ENCODE measurements at places on chromosomes 12 and 14.

DNA sequence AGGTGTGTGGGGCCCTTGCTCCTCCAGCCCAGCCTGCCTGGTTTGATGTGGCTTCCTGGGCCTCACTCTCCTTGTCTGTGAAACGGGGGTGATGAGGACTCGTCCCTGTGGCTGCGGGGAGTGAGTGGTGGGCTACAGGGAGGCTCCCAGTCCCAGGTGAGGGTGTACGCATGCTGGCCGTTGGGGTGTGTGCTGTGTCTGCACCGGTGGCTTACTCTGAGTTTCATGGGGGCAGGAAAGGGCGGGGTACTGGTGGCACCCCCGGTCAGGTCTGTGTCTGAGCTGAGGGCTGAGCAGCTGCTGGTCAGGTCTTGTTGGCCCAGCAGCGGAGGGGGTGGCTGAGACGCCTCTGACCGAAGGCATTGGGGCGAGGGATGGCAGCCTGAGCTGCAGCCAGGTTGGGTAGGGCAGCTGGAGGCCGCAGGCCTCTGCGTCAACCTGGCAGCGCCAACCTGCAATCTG, 11.2 kb downstream of the ULK1 start:
- DNase-seq = no peak

GRCh38 chr12:121932176-121932536, 13.8 kb downstream of the CFAP251 start:
- DNase-seq = no peak

DNA sequence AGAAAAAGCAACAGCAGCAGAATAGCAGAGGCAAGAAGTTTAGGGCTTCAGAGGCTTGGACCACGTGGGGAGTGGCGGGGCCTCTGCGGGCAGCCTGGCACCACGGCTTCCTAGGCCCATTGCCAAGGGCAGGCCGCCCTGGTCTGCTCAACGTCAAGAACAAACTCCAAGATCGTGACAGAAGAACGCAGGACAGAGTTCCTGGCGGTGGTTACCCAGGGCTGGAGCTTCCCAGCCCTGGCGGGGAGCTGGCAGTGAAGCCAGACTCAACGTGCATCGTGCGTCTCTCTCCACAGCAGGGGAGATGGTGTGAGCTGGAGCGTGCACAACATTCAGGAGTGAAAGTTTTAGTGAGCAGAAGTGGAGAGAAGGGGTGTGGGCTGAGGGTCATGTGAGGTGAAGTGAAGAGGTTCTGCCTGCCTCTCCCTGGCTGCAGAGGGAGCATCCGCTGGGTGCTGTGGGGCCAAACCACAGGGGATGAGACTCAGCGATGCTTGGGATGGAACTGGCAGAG, 13.9 kb upstream of the CACNA2D4 start:
- peak; percentile 49 for DNase-seq

DNA sequence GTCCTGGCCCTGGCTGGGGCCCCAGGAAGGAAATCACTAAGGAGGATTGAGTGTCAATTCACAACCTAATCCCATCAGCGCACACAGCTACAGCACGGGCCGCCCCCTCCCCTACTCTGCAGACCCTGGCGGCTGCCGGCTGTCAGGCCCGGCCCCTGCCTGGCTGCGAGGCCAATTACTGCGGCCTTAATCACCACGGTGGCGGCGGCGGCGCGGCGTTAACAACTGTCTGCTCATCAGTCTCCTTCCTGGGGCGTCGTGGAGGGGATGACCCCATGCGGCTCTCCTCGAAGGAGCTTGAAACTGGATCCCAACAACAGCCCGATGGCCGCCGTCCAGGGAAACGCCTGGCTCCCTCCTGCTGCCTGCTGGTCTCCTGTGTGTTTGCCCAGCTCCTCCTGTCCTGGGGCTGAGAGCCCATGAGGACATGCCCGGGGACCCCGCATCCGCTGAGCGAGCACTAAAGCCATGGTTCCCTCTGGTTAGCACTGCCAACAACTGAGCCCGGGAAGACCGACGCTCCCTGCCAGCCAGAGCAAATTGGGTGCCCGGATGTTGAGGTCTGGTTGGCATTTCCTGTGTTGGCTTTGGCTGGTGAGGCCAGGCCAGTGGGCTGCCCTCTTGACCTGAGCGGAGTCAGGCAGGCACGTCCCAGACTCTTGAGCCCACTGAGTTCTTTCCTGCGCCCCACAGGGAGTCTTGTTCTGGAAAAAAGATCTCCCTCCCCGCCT, 21.8 kb upstream of the EIF2B2 start:
- DNase-seq = peak; percentile 25

GRCh38 chr12:108717243-108717642, 14.1 kb downstream of the CORO1C start:
- DNase-seq = no peak

DNA sequence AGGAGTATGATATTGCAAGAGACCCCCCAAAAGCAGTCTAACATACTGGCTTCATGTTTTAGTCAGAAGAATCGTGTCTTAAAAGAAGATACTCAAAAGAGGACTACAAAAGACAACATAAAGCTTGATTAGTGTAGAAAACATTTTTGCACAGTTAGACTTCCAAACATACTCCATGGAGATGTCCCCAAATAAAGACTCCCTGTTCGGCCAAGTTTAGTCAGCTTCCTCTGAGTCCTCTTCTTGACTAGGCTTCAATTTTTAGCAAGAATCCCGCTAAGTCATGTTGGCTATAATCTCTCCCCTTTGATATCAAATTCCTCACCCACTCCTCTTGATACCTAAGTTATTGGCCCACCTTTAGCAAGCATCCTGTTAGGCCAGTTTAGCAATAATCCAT, 298.0 kb downstream of the RMST start:
- DNase-seq = no peak

DNA sequence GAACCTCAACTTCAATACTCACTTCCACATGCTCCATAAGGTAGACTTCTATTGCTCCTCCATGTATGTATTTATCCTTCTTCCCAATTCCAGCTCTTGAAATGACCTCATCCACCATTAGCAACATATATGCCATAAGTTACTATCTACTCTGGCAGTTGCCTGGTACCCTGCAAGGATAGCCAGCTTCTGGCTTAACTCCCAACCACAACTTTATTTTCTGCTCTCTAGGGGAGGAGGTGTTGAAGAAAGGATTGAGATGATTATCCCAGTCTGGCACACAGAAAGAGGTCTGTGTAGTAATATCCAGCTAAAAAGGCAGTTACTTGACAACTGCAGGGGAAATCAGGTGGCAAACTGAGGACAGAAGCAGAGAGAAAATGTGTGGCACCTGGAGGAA, 71.5 kb upstream of the MDM1 start:
- no peak for DNase-seq

GRCh38 chr14:102778338-102779083, 1.3 kb downstream of the TRAF3 start:
- DNase-seq = no peak

DNA sequence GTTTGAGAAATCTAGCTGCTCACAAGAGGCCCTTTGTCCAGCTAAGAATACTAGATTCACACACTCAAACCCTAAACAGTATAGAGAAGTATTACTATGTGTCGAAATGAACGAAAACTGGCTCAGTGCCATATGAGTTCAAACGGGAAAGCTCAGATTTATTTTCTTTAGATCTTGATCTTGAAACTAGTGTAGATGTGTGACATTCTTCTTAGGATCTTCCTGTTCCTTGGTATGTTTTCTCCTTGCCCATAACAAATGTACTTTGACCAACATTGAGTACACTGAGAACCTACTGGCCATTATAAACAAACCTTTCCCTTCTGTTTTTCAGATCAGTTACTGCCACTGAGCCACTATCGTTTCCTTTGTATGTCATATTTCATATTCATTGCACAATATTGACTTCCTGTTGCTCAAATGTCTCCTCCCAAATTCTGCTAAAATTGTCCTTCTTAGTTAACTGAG, 21.3 kb downstream of the MYBPC1 start:
- no peak for DNase-seq

DNA sequence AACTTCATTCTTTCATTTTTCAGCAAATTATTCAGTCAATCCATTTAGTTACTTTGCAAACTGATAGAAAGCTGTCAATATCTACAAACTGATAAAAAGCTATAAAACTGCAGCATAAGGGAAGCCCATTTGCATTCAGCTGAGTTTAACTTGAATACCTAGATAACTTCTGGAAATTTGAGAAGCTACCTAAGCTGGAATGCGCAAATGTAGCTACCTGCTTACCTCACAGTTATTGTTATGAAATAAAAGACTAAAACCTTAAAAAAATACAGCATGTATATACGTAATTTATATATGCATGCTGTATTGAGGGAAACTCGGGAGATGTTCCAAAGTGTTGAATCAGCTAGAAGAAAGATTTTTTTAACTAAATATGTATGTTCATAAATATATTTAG, 94.4 kb downstream of the SYT1 start:
- DNase-seq = no peak

GRCh38 chr14:92644171-92644969, 104.1 kb downstream of the LGMN start:
- DNase-seq = peak; percentile 10

DNA sequence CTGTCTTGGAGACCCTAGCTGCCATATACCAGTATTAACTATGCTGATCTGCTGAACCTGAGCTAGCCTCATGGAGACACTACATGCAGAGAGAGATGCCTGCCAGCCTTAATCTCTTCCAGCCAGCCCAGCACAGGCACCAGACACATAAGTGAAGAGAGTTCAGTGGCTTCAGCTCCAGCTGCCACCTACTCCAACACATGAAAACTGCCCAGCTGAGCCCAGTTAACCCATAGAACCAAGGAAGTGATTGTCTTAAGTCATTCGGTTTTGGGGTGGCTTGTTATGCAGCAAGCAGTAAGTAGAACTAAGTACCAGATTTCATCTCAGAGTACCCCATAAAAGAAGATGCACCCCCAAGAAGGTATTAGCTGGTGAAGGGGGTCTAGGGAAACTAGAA, 7.6 kb downstream of the SERPINA11 start:
- DNase-seq = no peak

GRCh38 chr14:50667684-50667995, 466 bp downstream of the SAV1 start:
- peak; percentile 38 for DNase-seq

DNA sequence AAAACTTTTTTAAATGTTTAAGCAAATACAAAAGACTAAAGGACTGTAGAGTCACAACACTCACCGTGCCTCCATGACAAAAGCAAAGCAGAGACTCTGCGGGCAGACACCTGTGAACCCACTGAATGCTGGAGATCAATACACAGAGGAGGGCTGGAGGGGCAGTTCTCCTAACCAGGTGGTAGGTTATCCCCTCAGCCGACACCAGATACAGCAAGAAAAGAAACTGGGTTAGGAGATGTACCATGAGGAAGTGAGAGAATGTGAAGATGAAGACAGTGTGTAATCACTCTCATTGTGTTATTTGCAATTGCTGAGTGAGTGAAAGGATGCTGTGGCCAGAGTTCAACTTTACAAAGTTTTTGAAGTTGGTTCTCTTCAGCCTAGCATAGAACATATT, 480.3 kb downstream of the BCL11B start:
- DNase-seq = no peak

GRCh38 chr14:81485372-81485771, 48.3 kb downstream of the SEL1L start:
- DNase-seq = no peak

DNA sequence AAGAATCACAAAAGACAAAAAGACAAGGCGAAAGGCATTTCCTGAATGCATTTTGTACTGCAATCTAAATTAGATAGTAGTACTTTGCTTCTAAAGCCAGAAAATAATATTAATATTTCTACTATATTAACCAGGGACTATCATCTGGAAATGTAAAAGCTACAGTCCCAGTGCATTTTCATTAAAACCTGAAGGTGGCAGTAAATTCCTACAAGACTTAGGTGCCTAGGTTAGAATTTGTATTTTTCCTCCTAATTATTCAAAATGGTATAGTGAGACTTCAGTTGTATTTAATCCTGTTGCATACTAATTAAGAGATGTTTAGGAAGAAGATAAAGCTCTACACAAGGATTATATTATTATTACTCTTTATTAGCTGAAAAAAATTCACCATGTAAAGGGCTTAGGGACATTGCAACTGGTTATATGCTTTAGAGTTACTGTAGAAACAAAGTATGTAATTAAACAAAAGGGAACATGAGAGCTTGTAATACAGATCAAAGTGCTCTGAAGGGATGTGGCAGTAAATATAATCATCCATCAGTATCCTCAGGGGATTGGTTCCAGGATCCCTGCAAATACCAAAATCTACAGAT, 53.6 kb downstream of the BRMS1L start:
- DNase-seq = peak; percentile 42

DNA sequence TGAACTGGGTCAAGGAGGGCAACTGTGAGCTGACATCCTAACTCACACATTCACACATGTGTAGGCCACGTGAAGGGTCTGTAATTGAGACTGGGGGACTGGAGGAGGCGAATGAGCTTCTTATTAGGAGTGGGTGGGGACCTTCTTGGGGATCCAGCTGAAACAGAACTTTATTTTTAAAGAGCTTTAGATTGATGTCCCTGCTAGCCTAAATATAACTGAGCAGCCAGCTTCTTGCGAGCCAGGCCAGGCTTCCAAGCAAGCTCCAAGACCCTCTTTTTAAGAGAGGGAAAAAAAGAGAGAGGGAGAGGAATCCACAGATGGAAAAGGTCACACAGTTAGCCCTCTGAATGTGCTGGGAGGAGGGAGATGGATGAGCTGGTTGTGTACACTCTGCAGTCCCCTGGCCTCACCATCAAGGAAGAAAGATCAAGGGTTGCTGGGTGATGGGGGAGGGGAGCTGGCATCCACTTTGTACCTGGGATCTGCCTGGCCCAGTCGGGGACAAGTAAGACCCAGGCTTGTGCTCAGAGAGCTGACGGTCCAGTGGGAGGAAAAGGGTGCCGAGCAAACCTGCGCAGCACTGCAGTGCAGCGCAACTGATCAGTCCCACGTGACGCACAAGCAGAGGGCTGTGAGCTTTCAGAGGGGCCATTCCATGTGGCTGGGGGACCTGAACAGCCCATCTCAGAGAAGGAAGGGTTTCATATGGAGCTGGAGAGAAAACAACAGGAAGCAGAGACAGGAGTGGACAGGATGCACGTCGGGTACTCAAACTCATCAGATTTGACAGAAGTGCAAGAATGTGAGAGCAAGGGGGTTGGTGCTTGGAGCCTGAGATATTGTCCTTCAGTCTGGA, 154.5 kb downstream of the ZFP36L1 start:
- DNase-seq = no peak

DNA sequence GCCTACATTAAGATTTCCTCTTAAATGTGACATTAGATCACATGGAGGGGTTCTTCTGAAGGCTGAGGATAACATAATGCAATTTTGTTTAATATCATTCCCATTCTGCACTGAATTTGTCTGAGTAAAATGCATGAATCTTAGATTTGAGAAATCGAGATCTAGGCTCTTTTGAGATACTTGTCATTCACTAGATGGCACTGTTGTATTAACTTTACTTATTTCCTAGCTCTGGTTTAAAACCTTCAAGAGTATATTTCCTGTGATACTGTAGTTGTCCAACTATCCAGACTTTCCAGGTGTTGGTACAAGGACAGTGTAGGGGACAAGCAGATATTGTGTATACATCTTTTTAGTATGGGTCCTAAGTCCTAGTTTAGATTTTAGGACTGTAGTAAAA, 91.7 kb upstream of the SEL1L start:
- DNase-seq = peak; percentile 34

GRCh38 chr12:109947521-109947920, 47.4 kb downstream of the TCHP start:
- DNase-seq = no peak
